Common myeloid progenitor, CD34-positive (primary cell): ENCODE measurements at places on chromosomes 13 and 19.
A peak's percentile ranks its signal among the peaks of the same experiment; 100 is the strongest.

DNA sequence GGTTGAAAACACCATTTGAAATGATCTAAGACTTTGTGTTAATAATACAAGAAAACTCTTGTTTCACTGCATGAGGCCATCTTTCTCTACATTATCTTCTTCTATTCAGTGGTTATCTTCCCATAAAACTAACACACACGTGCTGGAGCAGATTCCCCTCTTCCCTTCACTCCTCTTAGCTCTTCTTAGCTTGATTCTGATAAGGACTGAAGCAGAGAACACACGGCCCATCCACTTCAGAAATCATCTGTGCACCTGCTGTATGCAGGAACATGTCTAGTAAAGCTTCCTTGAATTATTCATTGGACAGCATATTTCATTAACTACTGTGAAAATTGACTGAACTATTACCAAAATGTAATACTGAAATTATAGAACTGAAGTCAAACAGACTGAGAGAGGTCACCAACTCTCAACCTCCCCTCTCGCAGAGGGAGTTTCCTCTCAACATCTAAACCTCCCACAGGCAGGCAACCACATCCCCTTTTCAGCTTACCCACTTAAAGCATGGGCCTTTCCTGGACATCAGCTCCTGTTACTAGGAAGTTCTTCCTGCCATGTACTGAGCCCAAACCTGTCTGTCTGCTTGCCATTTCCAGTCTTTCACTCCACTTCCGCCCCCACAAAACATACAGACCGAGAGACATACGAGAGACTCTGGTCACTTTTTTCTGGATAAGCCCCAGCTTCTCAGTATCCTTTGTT, 113.9 kb downstream of the CRYL1 start:
- DNase-seq, result peak; percentile 88

- DNase-seq, result peak; percentile 74
Measured at GRCh38 chr13:40271931-40272775, 394.3 kb downstream of the FOXO1 start.

DNA sequence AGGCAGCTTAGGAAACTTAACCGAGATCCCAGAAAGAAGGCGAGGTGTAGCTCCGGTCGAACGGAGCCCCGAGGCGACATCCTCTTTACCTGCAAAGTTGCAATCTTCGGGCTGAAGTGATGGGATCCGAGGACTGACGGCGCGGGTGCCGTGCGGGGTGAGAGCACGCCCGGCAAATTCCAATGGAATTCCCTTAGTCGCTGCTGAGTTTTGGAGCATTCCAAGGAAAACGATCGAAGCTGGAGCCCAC, 141 bp downstream of the TRPC4 start:
- DNase-seq, result no peak

DNA sequence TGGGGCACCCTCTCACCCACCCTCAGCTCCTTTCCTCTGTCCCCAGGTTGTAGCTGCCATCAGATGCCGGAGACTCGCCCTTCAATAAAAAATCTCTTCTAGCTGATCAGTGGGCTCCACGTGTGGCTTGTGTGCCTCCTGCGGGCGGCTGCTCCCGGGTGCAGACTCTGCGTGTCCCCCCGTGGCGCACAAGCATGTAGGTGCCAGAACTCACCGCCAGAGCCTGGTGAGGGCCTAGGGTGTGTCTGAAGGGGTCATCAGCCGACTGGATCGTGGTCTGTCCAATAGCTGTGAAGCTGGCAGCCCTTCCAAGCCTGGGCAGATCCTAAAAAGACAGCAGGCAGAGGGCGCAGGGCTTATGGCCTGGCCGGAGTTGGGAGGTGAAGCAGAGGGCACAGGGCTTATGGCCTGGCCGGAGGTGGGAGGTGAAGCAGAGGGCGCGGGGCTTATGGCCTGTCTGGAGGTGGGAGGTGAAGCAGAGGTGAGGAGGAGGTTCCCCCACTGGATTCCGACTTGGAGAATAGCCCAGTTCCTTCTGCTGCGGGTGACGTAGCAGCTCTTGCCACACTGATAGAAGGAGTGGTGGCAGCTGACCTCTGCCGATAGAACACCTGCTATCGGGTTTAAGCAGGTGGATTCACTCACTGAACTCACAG, 11.7 kb downstream of the NOP53 start:
- no peak for DNase-seq

DNA sequence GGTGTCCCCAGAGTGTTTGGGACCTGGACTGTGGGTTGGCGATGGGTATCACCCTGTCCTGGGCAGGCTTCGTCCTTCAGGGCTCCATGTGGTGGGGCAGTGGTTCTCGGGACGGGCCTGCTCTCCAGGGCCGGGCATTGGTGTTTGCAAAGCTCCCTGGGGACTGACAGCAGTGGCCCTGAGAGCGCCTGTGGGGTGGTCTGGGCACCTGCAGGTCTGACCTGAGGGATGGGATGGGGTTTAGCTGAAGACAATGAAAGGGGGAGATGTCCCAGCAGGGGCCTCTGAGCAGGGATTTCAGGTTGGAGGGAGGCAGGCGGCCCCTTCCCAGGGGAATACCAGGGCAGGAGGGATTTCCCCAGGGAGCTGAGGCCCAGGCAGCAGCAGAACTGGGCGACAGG, 68.3 kb upstream of the MCF2L start:
- no peak for DNase-seq
